D721Med (cell line): ENCODE measurements at places on chromosomes 5 and 9.

GRCh38 chr5:74196233-74196632 lies 444.3 kb downstream of the ENC1 start:
- no peak for DNase-seq

- DNase-seq, result no peak
These were observed 129.6 kb downstream of the EPB41L4A start for GRCh38 chr5:112289465-112289864.

DNA sequence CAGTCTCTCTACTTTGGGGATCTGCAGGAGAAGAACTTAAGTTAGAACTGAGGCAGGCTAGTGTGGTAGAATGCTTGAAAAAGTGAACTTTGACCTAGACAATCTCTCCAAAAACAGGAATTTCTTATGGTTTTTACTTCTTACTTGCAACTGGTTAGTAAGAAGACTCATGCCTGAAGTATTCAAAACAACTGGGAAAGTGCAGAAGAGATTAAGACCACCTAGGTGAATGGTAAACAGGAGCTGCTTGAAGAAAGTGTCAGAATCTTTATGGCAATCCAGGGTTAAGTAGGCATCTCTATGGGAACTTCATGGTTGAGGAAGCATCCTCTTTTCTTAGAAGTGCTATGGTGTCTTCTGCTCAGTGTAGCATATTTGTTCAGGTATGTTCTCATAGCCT lies 428.6 kb upstream of the TLE4 start:
- DNase-seq, result no peak

DNA sequence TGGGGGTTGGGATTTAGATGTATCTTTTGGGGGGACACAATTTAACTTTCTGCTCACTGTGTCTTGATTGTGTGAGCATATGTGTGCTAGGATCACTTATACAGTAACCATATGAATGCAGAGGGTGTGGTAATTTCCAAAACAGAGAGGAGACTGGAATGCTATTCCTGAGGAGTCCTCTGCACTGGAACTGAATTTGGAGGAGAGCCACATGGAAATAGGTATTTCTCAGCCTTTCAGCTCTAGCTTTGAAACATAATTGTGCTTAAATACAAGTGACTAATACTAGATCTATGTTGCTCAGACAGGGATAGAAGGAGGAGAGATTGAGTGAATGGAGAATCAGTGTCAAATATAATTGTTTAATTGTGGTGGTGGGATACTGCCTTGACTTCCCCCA lies 45.5 kb downstream of the FOCAD start:
- DNase-seq, result no peak

DNA sequence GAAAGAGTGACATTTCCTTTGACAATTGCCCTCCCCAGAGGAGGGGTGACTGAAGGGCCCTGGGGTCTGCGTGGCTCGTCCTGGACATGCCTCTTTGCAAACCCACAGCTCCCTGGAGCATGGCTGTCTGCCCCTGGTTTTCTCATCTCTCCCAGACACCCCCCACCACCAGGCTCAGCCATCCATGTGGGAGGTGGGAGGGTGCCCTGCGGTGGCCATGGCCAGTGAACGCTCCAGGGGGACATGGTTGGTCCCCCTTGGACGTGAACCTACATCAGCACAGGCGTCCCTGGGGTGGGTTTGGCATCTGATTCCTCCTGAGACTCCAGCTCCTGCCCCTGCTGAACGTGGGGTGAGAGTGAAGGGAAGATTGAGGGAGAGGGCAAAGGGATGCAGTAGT lies 67.7 kb upstream of the LMX1B start:
- no peak for DNase-seq
